Astrocyte of the spinal cord (primary cell): ENCODE measurements at places on chromosomes 3 and 15.

GRCh38 chr3:168889666-168890065 lies 773.8 kb downstream of the MECOM start:
- DNase-seq: no peak

GRCh38 chr3:30078736-30079135 lies 527.7 kb upstream of the TGFBR2 start:
- no peak for DNase-seq

DNA sequence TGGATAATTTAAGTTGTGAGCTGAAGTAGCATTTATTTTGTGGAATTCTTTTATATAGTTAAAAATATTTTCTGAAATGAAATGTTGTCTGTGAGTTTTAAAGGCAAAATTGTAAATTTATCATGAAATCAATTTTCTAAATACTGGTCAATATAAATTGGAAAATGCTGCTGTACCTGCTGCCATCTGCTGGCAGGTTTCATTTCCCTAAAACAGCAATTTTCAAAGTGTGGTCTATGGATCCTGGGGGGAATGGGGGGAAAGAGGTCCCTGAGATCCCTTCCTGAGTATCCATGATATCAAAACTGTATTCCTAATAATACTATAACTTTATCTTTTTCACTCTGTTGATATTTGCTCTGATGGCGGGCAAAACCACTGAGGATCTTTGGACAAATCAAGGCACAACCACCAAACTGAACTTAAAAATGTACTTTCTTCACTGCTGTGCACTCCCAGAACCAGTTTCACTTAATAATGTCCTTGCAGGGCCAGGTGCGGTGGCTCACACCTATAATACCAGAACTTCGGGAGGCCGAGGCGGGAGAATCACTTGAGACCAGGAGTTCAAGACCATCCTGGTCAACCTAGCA lies 17.2 kb upstream of the CCR4 start:
- no peak for DNase-seq

DNA sequence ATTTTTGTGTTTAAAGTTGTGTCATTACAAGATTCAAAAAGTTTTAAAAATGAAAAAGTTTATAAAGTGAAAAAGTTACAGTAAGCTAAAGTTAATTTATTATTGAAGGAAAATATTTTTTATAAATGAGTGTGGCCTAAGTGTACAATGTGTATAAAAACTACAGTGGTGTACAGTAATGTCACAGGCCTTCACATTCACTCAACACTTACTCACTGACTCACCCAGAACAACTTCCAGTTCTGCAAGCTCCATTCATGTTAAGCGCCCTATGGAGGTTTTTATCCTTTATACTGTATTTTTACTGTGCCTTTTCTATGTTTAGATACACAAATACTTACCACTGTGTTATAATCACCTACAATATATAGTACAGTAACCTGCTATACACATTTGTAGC lies 76.3 kb downstream of the DTWD1 start:
- peak; percentile 10 for DNase-seq

DNA sequence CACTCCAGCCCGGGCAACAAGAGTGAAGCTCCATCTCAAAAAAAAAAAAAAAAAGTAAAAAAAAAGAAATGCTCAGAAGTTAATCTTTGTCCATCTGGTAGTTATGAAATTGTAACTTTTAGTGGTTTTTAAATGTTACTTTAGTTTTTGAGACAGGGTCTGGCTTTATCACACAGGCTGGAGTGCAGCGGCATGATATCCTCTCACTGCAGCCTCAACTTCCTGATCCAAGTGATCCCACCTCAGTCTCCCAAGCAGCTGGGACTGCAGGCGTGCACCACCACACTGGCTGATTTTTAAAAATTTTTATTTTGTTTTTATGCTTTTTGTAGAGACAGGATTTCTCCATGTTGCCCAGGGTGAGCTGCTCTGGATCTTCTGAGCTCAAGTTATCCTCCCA lies 1.3 kb downstream of the RNU5B-1 start:
- DNase-seq: no peak
